NCI-H2171 (cell line): ENCODE measurements at places on chromosomes 2 and 18.

DNA sequence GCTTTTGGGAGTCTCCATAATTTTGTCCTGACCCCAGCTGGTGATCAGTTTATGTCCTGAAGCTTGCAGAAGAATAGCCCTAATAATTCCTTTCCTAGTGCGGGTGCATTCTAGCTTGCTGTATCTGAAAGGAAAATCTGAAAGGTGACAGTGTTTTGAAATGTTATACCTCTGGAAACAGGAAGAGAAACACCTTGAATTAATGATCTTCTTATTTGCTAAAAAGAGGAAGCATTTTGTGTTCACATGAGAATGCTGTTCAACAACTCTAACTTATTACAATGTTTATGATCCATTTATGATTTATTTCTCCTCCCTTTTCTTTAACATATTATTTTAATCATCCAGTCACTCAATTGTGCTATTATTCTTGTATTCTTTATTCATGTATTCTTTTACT, 66.9 kb upstream of the CAVIN2 start:
- DNase-seq, result no peak

DNA sequence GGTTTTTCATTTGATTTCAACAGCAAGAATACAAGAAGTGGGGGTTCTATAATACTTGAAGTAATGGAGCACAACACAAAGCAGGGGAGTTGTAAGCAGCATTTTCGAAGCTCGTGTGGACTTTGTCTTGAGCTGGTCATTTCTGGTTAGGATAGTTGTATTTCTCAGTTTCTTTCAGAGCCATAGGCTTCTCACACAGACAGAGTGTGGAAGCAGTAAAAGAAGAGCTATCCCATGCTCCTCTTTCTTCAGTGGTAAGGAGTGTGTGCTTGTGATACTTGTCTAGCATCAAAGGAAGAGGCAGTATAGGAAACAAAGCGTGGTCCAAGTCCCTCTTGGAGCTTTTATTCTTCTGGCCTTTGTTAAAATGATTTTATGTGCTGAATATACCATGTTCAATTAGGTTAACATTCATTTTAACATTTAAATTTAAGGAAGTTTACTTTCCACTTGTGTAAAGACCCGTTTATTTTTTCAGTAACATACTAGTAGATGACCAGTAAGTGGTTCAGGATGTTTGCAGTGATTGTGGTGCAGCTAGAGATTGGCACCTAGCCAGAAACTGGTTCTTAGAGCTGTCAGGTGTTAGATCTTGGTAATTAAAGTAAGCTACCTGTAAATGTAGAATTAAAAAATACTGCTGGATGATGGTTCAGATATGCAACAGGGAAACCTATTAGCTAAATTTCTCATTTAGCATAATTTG, 14.6 kb downstream of the CCNYL1 start:
- DNase-seq, result no peak

- no peak for DNase-seq
These were observed 52.0 kb downstream of the FTCDNL1 start for GRCh38 chr2:199798831-199799580.

DNA sequence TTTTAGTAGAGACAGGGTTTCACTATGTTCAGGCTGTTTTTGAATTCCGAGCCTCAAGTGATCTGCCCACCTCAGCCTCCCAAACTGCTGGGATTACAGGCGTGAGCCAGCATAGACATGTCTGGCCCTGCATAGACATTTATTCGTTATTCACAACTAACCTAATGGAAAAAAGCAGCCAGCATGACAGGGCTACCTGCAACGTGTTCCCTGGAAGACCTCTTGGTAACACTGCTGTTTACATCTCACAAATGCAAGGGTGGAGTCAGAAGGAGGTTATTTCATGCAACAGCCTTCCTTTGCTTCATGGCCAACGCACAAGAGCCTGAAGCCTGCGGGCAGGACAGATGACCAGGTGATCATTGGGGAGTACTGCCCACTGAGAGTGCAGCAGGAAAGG, 9.2 kb downstream of the SERPINE2 start:
- DNase-seq, result no peak

DNA sequence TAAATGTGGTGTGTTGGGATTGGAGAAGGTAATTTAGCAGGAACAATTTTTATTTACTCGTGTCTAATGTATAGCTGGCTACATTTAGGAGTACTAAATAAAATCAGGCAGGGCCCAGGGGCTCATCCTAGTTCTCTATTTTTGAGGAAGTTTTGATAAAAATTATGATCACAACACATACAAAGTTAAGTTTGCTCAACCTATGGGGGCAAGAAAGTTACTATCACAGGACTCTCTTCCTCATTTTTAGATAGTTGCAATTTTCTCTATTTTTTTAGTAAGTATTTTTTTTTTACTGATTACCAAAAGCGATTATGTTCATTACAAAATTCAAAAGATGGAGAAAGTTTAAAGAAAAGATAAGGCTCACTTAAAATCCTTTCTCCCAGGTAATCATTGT, 60.0 kb upstream of the RPE start:
- DNase-seq, result no peak

DNA sequence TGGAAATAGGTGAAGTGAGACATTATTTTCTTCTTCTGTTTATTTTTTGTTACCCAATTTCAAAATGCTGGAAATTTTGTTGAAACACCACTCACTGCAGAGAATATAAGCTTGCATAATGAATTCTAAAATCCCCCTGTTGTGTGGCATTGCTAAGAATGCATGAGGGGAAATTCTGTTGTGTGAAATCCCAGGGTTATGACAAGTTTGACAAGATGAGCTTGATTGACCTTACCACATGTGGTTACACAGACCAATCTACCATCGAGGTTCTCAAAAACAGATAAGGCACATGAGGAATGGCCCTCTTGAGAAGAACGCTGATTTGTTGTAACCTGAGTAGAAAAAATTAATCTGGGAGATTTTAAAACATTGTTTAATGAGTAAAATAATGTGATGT, 261.6 kb upstream of the MMADHC start:
- no peak for DNase-seq

GRCh38 chr2:48209214-48209885, 303.1 kb upstream of the FBXO11 start:
- DNase-seq, result no peak

DNA sequence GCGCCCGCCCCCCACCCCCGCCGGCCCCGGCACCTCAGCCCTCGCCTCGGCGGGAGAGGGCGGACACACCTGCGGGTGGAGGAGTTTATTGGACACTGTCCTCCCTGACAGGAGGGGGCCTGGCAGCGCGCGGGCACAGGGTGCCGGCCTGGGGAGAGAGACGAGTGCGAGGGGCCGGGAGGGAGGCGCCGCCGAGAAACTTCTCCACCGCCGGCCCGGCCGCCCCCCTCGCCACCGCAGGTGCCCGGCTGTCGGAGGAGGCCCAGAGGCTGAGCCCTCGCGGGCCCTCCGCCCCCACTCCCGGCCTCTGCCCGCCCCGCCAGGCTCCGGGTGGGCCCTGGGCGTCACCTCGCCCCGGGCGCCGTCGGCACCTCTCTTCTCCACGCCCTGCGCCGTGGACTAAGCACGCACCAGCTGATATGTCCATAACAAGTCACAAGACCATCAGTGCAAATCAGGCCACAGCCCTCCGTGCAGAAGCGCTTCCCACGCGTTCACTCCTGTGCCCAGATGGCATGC, 311.3 kb downstream of the CELF4 start:
- DNase-seq, result peak; percentile 13

DNA sequence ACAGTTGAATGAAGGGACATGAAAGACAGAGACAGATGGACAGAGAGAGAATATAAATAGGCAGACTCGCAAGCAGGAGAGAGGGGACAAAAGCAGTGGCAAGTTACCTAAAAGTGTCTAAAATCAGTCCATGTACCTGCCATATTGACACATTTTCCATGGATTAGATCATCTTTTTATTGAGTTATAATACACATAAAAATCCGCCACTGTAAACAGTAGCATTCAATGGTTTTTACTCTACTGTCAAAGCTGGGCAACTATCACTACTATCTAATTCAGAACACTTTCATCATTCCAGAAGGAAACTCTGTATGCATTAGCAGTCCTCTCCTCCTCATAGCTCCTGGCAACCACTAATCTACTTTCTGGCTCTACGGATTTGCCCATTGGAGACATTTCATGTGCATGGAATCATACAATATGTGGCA, 10.1 kb downstream of the CFAP210 start:
- DNase-seq, result no peak

GRCh38 chr18:51711298-51711889, 513.9 kb upstream of the MEX3C start:
- no peak for DNase-seq

DNA sequence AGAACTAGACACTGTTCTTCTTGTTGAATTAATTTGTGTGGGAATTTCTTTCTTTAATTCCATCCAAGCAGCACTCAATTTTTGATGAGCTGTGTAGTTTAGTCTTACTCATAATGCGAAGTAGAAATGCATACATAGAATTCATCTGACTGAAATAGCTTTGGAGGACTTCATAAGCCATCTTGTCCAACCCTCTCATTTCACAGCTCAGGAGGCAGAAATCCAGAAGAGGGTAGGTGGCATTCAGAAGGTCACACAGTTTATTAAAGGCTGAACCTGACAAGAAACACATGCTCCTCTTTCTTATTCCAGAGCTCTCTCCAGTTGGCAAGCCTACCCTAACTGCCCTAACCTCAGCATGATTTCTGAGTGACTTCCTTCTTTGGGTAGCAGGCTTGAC, 169.2 kb upstream of the NOSTRIN start:
- no peak for DNase-seq

GRCh38 chr18:22167471-22168241, 1.7 kb upstream of the GATA6 start:
- DNase-seq, result no peak

DNA sequence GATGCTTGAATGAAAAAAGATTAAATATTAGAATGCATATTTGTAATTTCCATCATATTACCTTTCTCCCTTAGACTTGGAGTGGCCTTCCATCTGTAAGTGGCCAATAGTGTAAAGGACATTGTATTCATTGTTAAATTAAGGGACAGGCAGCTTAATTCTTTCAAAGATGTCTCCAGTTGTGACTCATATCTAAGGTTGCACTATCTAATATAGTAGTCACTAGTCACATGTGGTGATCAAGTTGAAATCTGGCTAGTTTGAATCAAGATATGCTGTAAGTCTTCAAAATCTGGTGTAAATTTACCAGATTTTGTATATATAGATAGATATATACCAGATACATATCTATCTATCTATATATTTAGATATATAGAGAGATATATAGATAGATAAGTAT, 52.4 kb upstream of the AGPS start:
- no peak for DNase-seq

DNA sequence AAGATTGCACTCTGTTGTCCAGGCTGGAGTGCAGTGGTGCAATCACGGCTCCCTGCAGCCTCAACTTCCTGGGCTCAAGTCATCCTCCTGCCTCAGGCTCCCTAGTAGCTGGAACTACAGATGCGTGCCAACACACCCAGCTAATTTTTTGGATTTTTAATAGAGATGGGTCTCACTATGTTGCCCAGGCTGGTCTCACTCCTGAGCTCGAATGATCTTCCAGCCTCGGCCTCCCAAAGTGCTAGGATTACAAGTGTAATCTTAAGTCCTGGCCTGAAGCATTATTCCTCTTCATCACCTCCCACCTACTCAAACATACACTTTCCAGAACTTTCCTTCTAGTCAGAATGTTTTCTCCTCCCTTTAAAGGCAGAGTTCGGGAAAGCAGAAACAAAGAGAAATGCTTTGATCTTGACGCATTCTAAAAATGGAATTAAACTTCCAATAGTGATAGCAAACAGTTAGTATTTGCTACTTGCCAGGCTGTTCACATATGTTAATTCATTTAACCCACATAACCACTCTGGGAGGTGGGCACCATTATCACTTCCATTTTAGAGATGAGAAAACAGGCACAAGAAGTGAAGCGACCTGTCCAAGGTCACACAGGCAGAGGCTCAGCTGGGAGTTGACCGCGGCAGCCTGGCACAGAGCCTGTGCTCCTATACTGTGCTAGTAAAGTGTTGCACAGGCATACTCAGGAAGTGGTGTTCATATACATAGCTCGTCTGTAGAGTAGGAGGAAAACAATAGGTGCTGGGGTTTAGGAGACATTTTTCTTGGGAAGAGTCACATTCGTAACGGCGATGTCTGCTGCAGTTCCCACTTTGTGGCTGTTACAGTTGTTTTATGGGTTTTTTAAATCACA, 24.6 kb downstream of the TEX44 start:
- DNase-seq, result no peak

GRCh38 chr18:77711096-77711495, 461.4 kb downstream of the GALR1 start:
- DNase-seq, result no peak

DNA sequence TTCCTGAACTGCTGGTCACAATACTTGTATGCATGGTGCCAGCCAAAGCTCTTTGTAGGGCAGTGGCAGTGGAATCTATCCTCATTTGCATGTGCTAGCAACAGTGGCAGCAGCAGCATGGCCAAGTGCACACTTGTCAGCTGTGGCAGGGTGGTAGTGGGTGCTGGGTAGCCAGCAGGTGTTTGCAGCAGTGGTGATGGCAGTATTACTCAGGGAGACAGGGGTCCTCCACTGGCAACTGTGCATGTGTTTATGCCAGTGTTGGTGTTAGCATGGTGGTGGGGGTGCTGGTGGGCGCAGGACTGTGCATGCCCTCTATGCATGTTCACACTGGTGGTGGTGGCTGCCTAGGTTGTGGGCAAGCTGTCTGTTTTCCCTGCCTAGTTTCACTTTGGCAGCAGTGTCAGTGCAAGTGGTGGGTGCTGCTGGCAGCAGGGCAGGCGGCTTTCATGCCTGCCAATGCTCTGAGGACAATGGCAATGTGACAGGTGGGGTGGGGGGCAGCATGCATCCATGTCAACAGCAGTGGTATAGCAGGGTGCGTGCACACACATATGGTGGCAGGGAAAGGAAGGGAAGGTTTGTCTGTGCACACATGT, 41.2 kb downstream of the GALNT13 start:
- DNase-seq, result no peak

GRCh38 chr18:46821856-46822711, 65.2 kb upstream of the ST8SIA5 start:
- DNase-seq, result no peak

- no peak for DNase-seq
These were observed 23.6 kb downstream of the MLPH start for GRCh38 chr2:237510502-237511217.

GRCh38 chr2:160375802-160376469, 117.7 kb downstream of the RBMS1 start:
- no peak for DNase-seq

- DNase-seq, result no peak
These were observed 8.4 kb upstream of the LIMS2 start for GRCh38 chr2:127683757-127684156.
